ENCODE measurements at places on chromosomes 3 and 15. TPM values are rescaled to one million over a fixed set of nuclear protein-coding genes. Genes with fewer than 3 reads are reported as not detected.

Gene MORC1
- total RNA-seq = not detected

- DNase-seq = no peak
These were observed 3.3 kb downstream of the DPPA2 start for GRCh38 chr3:109313061-109313460.

- DNase-seq = no peak
These were observed 39.6 kb upstream of the PDCD6IP start for GRCh38 chr3:33758864-33759263.

Gene KCNH8
- 0.05 TPM for total RNA-seq

DNA sequence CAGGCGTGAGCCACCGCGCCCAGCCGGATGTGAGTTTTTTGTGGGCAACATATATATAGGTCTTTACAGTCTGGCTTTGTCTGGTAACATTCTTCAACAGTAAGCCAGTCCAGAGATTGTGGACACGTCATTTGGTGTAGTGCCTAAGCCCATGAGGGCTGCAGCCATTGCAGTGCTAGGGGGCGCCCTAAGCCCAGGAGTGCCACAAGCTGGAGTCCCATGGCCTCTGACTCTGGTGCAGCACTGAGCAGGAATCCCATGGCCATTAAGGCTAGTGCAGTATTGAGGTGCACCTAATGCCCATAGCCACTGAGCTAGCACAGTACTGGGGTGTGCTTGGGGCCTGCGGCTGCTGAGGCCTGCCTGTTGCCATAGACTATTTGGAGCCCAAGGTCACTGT is 136.4 kb upstream of the NDN start:
- no peak for DNase-seq

DNA sequence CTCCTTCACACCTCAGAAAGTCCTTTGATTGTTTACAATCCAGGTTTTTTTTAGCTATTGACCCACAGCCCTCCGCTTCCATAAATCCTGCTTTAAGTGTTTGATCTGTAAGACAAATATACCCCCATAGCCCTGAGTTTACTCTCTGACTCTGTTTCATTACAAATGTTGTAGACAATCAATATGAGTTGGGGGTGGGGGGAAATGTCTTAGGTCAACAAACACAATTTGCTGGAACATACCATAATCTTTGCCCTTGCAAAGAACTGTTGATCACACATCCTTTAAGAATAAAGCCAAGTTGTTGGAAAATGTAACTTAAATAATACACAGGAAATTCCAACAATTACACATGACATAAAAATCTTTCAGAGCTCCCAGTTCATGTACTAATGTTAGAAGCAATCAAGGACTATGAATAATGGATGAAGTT is 301.8 kb upstream of the SEMA6D start:
- DNase-seq = no peak

GRCh38 chr15:93932164-93932776 is 299.1 kb upstream of the MCTP2 start:
- no peak for DNase-seq

DNA sequence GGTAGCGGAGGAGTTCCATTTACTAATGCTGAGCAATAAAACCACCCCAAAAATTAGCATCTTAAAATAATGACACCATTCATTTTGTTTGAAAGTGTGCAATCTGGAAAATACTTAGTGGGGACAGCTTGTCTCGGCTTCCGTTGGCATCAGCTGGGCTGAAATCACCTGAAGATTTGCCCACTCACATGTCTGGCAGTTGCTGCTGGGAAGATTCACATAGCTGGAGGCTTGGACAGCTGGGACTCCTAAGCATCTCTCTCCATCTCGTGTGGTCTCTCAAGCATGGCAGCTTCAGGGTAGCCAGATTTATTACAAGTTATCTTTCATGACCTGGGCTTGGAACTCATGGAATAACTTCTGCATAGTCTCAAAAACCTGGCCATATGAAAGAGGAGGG is 38.4 kb upstream of the BFSP2 start:
- no peak for DNase-seq

Gene HACL1
- total RNA-seq = 14.9 TPM

Gene RTP3
- total RNA-seq = not detected

Gene CACNA2D3
- 21.2 TPM for total RNA-seq

DNA sequence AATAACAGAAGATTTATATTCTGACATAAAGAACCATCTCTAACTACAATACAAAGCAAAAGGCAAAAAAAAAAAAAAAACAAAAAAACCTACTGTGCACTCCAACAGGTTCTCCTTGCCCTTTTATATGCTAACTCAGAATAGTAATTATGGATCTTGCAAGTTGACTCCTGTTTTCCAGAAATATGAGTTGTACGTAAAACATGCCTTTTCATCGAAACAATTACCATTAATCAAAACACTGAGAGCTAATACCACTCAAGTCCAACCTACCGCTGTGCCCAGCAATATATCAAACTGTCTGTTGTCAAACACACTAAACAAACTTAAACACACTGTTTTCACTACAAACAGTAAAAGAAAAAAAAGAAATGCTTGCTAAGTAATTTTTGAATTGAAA is 389.8 kb downstream of the TBC1D5 start:
- DNase-seq = no peak

Gene GBE1
- 73.1 TPM for total RNA-seq

Gene TIGIT
- total RNA-seq = not detected

DNA sequence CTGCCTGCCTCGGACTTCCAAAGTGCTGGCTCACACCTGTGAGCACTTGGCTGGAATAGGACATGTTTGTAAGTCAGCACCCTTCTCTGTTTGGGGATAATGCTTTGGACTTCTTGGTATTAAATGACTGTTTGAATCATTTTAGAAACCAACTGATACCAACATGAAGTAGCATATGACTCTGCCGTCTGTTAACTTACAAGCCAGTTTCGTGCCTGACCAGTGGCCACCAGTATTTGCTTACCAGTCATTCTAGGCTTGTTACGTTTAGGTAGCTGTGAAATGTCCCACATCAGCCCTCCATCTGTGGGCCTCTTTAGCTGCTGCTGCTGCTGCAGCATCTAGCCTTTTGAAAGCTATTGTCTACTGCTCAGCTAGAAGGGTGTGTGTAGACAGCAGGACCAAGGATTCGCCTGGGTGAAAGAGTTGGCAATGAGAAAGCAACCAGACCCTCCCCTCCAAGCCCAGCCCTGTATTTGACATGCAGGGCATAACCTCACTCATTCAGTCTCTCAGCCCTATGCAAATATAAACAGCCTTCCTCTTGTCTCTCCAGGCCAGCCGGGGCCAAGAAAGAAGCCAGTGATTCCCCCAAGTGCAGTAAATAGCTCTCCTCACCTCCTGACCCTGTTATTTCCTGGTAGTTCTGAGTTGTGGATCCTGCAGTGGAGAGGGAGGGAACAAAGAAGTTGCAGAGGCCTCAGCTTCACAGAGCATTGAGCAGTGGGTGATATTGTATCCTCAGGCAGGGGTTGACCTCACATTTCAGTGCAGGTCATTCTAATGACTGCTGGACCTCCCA is 51.0 kb downstream of the NKIRAS1 start:
- DNase-seq = no peak

GRCh38 chr3:28347374-28348264 is 902 bp upstream of the ZCWPW2 start:
- no peak for DNase-seq

GRCh38 chr3:174792864-174793263 is 66.3 kb upstream of the NAALADL2 start:
- no peak for DNase-seq

DNA sequence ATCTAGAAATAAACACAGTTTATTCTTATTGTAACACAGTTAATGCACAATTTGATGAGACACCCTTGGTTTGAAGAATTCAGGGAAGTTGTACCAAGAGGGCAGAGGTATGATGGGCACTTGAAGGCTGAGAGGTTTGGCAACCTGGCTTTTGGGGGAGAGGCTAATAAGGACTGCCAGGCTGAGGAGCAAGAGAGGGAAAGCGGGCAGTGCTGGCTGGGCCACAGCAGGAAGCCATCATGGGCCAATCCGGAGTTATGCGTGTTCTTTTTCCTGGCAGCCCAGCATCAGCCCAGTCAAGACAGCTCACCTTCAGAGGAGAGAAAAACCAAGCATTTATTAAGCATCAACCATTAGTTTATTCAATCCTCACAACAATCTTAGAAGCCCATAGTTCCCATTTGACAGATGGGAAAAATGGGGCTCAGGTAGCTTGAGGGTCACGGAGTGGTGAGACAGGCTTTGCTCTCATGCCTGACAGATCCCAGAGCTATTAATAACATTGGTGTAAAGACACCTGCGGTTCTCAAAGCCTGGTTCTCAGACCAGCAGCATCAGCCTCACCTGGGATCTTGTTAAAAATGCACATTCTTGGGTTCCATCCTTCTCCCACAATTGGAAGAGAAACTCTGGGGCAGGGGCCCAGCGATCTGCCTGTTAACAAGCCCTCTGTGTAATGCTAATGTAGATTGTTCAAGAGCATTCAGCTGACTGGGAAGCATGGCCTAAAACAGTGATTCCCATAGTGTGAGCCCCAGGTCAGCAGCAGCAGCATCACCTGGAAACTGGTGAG is 183.7 kb downstream of the NTRK3 start:
- no peak for DNase-seq

GRCh38 chr3:126512026-126512425 is 5.5 kb downstream of the UROC1 start:
- no peak for DNase-seq

- DNase-seq = no peak
These were observed 115.8 kb upstream of the IGSF10 start for GRCh38 chr3:151576511-151577137.

DNA sequence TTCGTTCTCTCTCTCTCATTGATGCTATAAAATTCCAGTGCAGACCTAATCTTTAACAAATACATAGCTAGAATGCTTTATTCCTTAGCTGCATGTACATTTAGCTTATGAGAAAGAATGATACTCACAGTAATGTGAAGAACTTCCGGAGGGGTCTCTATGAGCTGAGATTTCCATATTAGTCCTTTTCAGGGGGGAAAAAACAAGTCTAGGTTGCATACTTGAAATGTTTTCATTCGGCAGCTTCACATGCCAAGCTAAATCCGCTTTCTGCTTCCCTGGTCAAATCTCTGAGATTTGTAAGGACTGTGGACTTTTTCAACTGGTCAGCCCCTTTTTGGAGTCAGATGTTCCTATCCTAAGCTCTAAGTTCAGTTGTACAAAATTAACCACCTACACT is 111.5 kb upstream of the COL8A1 start:
- no peak for DNase-seq

GRCh38 chr3:87996882-87997281 is 61.9 kb downstream of the CGGBP1 start:
- DNase-seq = no peak

GRCh38 chr15:59249816-59250215 is 43.2 kb downstream of the LDHAL6B start:
- DNase-seq = no peak

Gene SCAANT1
- total RNA-seq = not detected
